ENCODE measurements at places on chromosomes 16 and 17.
A peak's percentile ranks its signal among the peaks of the same experiment; 100 is the strongest.

- DNase-seq: no peak
These were observed 22.9 kb downstream of the MMD start for GRCh38 chr17:55398689-55399088.

DNA sequence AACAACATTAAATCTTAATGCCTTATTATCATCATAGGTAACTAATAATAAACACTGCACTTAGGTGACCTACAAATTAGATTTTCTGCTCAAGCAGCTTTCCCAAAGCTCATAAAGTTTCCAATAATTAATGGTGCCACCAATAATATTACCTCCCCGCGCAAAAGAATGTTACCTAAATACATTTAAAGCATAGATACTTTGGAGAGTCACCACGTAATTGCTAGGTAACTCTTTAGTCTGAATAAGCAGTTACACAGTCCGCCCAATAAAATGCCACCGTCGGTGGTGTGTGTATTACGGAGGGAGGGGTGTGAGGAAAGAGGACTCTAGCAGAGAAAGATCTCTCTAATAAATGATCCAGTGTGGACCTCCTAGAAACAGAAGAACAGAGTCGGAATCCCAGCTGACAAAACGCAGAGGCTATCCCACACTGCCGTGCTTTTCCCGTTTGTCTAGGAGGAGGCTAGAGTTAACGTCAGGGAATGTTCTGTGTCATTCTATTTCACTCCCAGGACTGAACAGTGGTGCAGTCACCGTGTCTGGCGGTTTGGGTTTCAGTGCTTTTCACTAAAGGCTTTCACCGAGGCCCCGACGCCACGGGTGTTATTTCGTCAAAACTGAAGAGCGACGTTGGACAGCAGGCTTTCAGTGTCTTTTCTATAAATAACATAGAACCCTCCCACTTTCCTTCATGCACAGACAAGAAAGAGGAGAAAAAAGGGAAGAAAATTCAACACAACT lies 630 bp downstream of the RNFT1 start:
- peak; percentile 12 for DNase-seq

DNA sequence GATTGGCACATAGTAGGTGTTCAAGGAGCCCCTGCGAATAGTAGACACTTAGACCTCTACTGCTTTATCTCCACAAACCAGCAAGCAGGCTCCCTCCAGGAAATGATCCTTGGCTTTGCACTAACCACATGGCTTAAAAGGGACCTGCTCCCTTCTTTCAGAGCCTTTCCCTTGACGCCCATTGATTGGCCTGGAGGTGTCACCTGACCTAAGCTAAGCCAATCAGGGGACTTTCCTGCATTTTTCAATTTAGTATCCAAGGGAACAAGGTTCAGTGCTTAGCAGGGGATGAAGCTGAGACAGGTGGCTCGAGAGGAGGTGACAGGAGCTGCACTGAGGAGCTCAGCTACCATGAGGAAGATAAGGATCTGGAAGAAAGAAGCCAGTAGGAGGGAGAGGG lies 52.8 kb downstream of the CLEC19A start:
- DNase-seq: no peak

DNA sequence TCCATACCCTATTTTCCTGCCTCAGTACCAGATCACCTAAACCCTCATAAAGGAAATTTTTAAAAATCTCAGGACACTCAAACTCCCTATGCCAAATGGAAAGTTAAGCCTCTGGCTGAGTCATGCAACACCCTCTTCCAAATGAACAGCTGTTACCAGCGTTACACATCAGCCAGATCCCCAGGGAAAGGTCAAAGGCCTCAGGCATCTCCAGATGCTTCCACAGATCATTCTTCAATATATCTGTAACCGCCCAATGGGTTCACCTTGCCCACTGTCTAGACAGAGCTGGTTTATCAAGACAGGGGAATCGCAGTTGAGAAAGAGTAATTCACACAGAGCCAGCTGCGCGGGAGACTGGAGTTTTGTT lies 29.1 kb upstream of the SHCBP1 start:
- DNase-seq: no peak

- DNase-seq: no peak
These were observed 164.1 kb downstream of the CMIP start for GRCh38 chr16:81608523-81609209.

GRCh38 chr16:80457871-80458270 lies 82.9 kb upstream of the DYNLRB2 start:
- DNase-seq: no peak
